Fibroblast of skin of right quadriceps (primary cell): ENCODE measurements at places on chromosomes 2 and 18.

DNA sequence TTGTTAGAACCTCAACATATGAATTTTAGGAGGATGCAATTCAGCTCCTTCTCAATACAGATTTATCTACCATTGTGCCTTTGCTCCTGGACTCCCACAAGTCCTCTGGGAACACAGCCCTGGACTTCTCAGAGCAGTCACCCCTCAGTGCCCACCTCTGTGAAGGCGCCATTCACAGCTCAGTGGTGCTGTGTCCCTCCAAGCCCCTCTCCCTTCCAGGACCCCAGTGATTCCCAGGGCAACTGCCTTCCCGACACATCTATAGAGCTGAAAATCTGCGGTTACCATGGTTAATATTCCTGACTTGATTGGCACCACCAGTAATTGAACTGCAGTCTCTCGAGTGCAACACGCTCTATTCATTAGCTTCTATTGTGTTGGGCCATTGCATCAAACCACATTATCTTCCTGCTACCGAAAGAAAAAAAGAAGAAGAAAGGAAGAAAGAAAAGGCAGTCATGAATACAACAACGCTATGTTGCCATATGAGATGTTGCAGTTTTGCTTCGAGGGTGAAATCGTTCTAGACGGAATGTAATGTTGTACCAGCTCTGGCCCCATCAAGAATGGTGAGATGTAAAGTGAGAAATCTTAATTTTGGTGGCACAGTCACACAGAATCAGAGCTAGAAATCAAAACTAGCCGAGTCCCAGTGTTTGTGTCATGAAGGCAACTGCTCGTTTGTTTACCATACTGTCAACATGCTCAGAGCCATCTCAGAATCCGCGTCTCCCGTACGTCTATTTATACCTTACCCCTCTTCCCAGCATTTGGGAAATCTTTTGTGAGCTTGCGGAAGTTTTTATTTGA lies 524.0 kb upstream of the ID2 start:
- no peak for DNase-seq

GRCh38 chr2:216130346-216130971 lies 21.3 kb downstream of the XRCC5 start:
- peak; percentile 43 for DNase-seq

DNA sequence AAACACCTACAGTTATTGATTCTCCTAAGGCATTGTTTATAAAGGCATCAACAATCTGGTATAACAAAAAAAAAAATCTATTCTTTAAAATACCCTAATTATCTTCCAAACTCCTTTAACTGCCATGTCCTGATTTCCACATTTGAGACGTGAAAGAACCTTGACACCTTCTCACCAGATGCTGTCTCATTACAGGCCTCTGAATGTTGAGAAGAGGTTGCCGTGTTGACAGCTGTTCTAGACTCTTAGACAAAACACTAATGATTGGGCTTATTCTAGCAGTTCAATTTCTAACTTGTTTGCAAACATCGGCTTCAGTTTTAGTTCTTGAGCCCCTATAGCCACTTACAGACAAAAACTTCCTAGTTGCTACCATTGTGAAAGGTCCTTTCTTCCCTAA lies 988.8 kb downstream of the LRP1B start:
- DNase-seq: no peak

DNA sequence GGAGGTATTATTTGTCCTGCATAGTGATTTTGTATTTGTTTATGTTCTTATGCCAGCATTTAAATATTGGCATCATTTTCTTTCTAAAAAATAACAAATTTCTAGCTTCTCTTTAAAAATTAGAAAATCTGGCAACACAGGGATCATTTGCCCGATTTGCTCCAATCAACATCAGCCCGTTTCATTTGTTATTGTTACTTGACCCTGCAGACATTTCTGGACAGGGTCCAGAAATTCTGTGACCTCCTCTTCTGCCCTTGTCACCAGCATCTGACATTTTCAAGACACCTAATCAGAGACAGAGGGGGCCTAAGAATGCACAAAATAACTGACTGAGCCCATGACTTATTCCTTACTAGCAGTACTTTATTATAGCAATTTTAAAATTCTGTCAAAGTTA lies 253.3 kb downstream of the MREG start:
- DNase-seq: no peak

- DNase-seq: peak; percentile 70
Observed at GRCh38 chr2:41989501-41990180, 58.2 kb upstream of the PKDCC start.
